ENCODE measurements at places on chromosomes 1 and 21.

GRCh38 chr21:45324489-45325205 lies 37.0 kb upstream of the POFUT2 start:
- no peak for DNase-seq

DNA sequence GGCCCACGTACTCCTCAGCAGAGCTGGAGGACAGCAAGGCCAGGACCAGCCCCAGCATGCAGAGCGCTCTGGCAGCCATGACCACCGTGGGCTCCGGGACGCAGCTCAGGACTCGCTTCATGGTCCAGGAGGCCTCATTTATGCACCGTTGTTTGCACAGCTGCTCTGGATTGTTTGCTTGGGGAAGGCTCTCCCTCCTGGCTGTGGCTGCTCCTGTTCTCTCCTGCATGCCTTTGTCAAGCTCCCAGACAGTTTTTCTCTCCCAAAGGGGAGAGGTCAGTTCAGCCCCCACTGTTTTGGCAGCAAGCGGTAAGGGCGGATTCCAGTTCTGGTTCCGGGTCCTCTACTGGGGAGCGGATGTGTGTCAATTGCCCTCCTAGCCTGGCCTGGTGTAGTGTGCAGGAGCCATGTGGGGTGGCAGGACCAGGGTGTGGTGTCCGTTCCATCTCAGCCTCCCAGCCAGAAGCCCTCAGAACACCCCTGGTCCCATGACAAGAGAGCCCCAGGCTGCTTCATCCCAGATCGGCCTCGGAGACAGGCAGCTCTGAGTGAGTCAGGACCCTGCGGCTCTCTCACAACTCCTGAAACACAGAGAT lies at the start of gene TFF3:
TSS of gene TFF3 (minus strand) at position 114 of the 596 bp plus-strand sequence. CDS start at position 79, 35 bp downstream.
- DNase-seq, result no peak

- DNase-seq, result no peak
Observed at GRCh38 chr1:185936641-185937040, 202.4 kb downstream of the HMCN1 start.

GRCh38 chr21:26405735-26406361 lies 167.2 kb downstream of the CYYR1 start:
- DNase-seq, result no peak

Data from effector memory CD8-positive, alpha-beta T cell (primary cell).